ENCODE measurements at places on chromosomes 16 and 17. TPM values are rescaled to one million over a fixed set of nuclear protein-coding genes. Genes with fewer than 3 reads are reported as not detected.

DNA sequence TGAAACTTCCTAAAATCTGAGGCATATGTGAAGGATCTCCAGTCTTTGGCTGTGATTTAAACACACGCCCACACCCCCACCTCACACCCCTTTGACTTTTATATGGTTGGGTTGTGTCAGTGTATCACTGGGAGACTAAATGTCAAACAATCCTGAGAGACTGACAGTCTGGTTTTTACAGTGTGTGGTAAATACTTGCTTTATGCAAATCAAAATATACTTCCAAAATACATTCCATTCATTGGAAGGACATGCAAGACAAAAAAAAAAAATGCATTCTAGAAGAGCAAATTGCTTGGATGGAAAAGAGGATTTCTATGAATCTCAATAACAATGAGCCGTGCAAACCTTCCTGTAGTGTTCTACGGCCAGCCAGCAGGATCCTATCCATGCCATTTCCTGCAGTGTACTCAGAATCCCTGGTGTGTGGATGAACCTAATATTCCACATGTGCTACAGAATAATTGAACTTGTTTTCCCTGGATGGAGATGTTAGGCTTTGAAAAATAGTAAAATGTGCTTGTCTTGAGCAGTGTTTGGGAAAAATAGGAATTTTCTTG is 602.1 kb upstream of the GOT2 start:
- DNase-seq: no peak
- no peaks in the 10 kb centered on the region for H3K27me3 ChIP-seq
- no peaks in the 10 kb centered on the region for H3K4me1 ChIP-seq
- H3K4me3 ChIP-seq: no peak overlapping the region

DNA sequence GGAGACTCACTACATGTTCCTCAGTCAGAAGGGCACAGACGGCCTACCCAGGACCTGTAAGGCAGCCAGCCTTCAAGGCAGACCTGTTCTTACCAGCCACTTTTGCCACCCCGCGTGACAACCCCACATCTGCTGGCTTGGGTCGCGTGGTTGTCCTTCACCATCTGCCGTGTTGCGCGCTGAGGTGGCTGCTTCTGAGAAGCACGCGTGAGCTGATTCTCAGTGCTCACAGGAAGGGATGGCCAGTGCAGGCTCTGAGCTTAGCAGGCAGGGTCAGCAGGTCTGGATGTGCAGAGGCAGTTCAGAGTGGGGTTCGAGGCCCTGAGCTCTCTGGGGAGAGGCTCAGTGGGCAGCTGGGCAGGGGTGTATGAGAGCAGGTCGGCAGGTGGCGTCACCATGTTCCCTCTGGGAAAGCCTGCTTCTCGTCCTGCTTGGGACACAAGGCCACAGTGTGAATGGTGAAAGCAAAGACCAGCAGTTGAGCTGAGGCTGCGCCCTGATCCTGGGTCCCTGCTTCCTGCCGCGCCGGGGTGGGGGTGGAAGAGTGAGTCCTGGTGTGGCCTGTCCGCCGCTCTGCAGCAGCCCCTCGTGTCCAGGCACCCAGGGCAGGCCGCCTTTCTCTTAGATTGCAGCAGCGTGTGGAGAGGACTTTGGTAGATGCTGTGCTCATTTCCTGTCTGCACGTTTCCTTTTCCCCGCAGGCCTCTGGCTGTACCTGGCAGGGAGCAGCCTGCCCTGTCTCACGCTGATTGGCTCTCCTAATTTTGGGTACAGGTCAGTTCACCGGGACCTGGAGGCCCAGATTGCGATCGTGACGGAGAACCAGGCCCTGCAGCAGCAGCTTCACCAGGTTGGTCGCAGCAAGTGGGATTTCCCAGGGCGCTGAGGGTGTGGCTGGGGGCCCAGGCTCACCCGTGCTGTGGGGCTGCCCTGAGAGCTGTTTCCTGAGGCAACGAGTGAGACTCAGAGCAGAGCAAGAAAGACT is 36.0 kb downstream of the PGS1 start:
- no peaks in the 10 kb centered on the region for H3K27me3 ChIP-seq
- H3K4me3 ChIP-seq: no peak overlapping the region
- H3K27ac ChIP-seq: no peak overlapping the region
- no peaks in the 10 kb centered on the region for H3K36me3 ChIP-seq
- no peaks in the 10 kb centered on the region for H3K4me1 ChIP-seq
- no peak for DNase-seq

- no peaks in the 10 kb centered on the region for H3K27me3 ChIP-seq
Measured at GRCh38 chr17:56108811-56109284, 44.4 kb upstream of the ANKFN1 start.

The MYLK3 gene
- not detected for total RNA-seq

- no peaks in the 10 kb centered on the region for H3K36me3 ChIP-seq
- H3K27me3 ChIP-seq: no peaks in the 10 kb centered on the region
Measured at GRCh38 chr16:75578212-75578611, 12.0 kb downstream of the GABARAPL2 start.

The GNAO1 gene
- 1.6 TPM for total RNA-seq

DNA sequence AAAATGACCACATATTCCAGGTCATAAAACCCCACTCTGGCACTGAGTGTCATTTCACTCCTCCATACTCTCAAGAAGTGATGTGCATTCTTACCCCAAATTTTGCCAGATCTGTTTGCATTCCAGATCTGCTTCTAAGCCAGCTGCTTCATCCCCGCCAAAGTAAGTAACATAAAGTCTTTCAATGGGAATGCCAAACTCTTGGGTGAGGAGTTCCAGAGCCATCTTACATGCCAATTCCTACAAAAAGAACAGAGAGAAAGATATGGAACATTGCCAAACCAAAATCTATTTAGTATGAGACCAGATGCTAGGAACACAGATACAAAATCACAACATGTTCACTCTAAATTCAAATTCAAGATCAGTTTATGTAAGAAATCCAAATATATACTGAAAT is 12.9 kb downstream of the AARS1 start:
- H3K4me3 ChIP-seq: no peak overlapping the region
- no peak for DNase-seq
- H3K36me3 ChIP-seq: no peaks in the 10 kb centered on the region
- no peaks in the 10 kb centered on the region for H3K27me3 ChIP-seq
- H3K4me1 ChIP-seq: no peaks in the 10 kb centered on the region
- no peak overlapping the region for H3K27ac ChIP-seq
